ENCODE measurements at places on chromosomes 16 and 17.

DNA sequence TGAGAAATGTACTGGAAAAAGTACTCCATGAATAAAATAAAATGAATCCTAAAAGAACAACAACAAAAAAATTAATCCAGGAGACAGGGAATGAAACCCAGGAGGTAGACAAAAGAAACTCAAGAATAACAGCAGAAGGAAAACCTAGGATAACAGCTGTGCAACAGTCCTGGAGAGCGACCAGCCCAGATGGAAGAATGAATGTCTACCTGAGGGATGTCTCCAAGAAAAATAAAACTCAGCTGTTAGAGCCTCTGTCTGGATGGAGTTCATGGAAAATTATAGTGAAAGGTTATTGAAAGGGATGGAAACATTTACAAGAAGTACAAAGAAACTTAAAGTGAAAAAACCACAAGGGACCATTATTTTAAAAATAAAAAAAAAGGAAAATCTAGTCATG is 135.8 kb upstream of the CA10 start:
- no peak for DNase-seq

GRCh38 chr17:55295411-55296170 is 30.8 kb downstream of the HLF start:
- DNase-seq: peak; percentile 70

DNA sequence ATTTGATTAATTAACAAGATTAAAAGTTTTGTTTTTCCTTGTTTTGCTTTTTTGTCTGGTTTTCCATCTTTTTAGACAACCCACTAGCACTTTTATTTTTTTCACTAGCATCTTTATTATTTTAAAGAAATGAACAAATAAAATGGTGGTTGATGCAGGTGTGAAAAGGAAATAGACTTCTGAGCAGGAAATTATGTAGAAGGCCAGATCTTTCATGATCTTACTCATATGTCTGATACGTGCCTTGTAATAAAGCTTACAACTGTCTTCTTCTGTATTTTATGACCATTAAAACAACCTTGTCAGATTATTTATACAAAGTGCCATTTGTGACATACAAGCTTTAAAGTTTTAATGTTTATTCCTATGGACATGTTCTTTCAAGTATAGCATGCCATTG is 6.3 kb downstream of the SLFN12L start:
- DNase-seq: no peak

GRCh38 chr16:76204249-76204648 is 73.0 kb upstream of the CNTNAP4 start:
- DNase-seq: no peak

GRCh38 chr16:53881371-53881770 is 177.4 kb downstream of the FTO start:
- no peak for DNase-seq

DNA sequence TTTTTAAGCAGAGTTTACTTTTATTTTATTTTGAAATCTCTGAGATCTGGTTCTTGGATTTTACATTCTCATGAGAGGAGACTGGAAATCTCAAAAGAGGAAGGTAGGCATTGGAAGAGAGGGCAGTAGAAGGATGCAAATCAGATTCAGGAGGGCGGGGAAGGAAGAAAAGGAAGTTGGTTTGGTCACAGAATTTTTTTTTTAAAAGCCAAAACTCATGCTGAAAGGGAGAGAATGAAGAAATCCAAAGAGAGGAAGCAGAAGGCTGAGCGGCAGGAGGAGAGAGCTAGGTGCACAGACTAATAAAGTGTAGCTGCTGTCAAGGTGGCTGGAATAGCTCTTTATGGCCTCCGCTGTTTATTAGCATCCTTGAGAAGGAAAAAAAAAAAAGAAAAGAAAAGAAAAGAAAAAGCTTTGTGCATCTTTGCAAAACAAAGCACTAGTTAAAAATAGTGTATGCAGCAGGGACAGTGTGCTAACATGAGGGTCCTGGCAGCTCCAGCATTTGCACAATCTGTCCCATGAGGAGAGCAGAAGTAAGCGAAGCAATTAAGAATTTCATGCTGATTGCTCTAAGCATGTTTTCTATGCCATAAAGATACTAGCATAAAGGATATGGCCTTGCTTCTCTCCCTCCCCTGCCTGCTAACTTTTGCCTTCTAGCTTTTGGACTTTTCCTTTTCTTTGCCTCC is 194.2 kb downstream of the ZFHX3 start:
- DNase-seq: no peak

DNA sequence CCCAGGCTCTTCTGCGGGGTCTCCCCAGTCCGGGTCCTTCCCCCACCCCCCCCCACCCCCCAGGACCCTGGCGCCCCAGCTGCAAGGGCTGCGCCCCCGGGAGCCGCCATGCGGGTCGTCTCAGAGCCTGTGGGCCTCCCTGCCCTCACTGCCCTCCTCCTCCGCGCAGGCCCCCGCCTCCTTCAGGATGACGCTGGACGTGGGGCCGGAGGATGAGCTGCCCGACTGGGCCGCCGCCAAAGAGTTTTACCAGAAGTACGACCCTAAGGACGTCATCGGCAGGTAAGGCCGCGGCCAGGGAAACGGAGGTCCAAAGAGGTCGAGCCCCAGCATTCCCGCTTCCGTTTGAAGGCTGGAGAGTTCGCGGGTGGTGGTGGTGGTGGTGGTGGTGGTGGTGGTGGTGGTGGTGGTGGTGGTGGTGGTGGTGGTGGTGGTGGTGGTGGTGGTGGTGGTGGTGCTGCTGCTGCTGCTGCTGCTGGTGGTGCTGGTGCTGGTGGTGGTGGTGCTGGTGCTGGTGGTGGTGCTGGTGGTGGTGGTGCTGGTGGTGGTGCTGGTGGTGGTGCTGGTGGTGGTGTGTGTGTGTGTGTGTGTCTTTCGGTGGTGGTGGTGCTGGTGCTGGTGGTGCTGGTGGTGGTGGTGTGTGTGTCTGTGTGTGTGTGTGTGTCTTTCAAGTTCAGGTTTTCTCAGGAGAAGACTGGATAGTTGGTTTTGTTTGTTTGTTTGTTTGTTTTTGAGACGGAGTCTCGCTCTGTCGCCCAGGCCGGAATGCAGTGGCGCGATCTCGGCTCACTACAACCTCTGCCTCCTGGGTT is 615 bp downstream of the PHKG2 start:
- peak; percentile 42 for DNase-seq

GRCh38 chr16:86922311-86922710 is 344.0 kb downstream of the FOXL1 start:
- DNase-seq: no peak

DNA sequence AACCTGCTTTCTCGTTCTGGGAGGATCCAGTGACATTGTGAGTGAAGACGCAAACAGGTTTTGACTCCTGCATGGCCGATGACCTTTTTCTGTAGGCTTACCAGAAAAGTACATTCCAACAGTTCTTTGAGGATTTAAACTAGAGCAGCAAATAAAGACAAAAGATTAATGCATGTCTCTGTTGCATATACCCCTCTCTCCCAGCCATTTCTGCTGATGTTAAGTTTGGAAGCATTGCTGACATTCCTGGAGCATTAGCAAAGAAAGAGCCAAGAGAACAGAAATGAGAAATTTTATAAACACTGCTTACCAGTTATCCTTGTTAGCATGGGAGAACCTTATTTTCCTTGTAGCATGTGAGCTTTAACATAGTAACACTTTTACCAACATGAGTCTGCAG is 49.3 kb downstream of the SIAH1 start:
- no peak for DNase-seq

DNA sequence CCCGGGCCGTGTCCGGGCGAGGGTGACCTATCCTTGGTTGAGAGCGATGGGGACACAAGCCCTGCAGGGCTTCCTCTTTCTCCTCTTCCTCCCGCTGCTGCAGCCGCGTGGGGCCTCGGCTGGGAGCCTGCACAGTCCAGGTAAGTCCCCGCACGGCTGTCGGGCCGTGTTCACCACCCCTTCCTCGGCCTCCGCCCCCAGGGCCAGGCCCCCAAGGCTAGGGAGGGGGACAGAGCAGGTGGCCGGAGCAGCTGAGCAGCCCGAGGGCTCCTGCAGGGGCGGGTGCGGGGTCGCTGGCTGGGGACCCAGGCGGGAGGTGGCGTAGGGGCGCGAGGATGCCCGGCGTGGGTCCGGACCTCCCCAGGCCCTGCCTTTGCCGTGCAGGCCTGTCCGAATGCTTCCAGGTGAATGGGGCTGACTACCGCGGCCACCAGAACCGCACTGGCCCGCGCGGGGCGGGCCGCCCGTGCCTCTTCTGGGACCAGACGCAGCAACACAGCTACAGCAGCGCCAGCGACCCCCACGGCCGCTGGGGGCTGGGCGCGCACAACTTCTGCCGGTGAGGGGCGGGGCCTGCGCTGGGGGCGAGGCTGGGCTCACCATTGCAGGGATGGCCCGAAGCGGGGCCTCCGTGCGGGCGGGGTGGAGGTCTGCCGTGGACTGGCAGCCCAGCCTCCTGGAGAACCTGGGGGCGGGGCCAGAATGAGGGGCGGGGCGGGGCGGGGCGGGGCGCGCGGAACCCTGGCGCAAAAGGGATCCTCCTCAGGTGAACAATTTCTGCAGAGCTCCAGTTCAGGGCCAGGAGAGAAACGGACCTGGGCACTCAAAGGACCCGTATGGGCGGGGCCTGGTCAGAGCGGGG is 631 bp downstream of the KREMEN2 start:
- DNase-seq: peak; percentile 92

- DNase-seq: peak; percentile 60
Observed at GRCh38 chr17:79936641-79937381, 97.6 kb upstream of the CBX4 start.

- no peak for DNase-seq
Observed at GRCh38 chr16:72112452-72112792, 18.8 kb downstream of the DHX38 start.

DNA sequence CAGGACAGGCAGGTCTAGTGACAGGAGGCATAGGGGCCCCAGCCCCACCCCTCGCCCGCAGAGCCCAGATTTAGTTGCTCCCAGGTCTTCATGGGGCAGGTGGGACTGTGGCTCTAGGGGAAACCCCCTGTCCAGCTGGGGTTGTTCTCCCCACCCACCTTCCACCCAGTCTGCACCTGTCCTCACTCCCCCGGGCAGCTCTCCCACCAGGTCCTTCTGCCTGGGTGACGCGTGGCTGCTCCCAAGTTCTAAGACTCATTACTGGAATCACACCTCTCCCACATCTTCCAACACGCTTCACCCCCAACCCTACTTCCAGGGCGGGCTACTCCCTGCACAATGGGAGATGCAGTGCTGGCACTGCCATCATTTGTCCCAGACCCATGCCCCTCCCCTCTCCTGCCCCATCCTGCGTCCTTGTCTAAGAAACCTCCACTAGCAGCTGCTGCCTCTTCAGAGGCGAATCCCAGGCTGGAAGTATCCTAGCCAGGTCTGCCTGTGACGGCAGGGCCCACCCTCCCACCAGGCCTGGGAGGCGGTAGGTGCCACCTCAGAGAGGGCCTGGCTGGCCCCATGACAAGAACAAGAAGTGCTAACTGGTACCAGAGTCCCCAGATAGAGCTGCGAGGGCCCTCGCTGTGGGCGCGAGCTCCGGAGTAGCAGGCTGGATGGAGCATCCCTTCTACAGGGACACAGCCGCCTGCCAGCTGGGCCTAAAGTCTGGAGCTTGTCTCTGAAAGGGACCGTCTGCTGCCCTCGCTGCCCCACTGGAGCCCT is 22.8 kb downstream of the GRIN2C start:
- DNase-seq: no peak

DNA sequence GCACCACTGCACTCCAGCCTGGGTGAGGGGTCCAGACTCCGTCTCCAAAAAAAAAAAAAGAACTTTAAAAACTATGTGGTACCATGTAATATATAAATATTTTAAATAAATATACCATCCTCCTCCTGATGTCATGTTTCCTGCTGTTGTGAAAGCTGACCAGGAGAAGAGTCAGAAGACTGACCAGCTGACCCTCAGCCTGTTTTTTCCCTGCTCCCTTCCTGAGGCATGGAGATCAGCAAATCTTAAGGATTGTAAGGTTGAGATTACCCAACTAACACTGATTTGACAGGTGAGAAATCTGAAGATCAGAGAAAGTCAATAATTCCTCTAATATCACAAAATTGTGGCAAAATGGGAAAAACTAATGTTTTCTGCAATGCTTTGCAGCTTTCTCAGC is 18.1 kb downstream of the NCOR1 start:
- no peak for DNase-seq

DNA sequence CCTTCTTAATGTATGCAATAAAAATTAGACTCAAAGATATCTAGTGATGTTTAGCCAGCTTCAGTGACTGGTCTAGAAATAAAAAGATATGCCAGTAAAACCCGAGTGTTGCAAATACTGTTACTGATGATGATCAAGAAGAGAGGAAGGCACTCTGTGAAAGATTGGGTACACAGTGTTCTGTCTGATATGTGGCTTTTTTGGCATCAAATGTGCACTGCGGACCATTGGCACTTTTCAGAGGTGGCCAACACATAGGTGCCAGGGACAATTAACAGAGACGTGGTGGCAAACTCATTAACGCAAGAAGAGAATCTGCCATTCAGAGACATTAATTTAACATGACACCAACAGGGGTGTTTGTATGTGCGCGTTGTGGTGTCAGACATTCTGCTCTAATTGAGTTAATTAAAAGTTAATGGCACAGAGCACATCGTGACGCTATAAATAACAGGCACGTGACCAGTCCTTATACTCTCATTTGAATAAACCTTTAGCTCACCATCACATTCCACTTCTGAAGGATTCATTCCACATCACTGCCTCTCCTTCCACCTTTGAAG is 549.3 kb upstream of the HSBP1 start:
- no peak for DNase-seq

GRCh38 chr17:4090898-4091297 is 51.9 kb downstream of the ZZEF1 start:
- DNase-seq: no peak

GRCh38 chr17:17877529-17878358 is 41.0 kb upstream of the SREBF1 start:
- DNase-seq: no peak

GRCh38 chr16:85253084-85253941 is 141.0 kb upstream of the CIBAR2 start:
- DNase-seq: peak; percentile 84

DNA sequence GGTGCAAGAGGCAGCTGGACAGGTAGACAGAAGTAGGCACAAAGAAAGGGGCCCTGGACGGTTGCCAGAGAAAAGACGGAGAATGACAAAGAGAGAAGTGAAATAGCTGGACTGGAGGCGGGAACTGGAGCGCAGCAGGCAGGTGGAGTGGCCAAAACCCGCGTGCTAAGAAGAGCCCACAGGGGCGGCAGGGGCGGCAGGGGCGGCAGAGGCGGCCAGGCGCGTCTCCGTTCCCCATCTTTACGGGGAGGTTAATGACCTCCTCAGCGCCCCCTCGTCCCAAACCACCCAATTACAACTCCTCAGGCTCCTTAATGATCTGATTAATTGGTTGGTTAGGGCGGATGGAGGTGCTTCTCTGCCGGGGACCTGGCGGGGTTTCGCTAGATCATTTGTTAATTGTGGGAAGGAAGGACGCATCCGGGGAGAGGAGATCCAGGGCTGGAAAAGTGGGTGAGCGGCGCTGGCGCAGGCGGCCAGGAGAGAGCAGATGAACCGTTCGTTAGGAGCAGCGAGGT is 15.4 kb upstream of the HOXB9 start:
- no peak for DNase-seq

Measured in SK-N-DZ (cell line).